AG09309 (cell line): ENCODE measurements at places on chromosomes 1 and 21.

- no peak for DNase-seq
These were observed 72.5 kb downstream of the RPS6KC1 start for GRCh38 chr1:213123536-213123935.

GRCh38 chr1:228478326-228478725 is 8.9 kb upstream of the RNF187 start:
- DNase-seq = no peak

- DNase-seq = no peak
These were observed 270.7 kb upstream of the C1orf174 start for GRCh38 chr1:4170548-4171340.

- no peak for DNase-seq
These were observed 883.1 kb downstream of the TTLL7 start for GRCh38 chr1:83115785-83116184.
